Fibroblast of villous mesenchyme (primary cell): ENCODE measurements at places on chromosomes 7 and 10.
A peak's percentile ranks its signal among the peaks of the same experiment; 100 is the strongest.

- peak; percentile 54 for DNase-seq
Observed at GRCh38 chr7:38186593-38187314, 8.7 kb downstream of the STARD3NL start.

- no peak for DNase-seq
Observed at GRCh38 chr7:10568891-10569290, 404.8 kb upstream of the PHF14 start.

DNA sequence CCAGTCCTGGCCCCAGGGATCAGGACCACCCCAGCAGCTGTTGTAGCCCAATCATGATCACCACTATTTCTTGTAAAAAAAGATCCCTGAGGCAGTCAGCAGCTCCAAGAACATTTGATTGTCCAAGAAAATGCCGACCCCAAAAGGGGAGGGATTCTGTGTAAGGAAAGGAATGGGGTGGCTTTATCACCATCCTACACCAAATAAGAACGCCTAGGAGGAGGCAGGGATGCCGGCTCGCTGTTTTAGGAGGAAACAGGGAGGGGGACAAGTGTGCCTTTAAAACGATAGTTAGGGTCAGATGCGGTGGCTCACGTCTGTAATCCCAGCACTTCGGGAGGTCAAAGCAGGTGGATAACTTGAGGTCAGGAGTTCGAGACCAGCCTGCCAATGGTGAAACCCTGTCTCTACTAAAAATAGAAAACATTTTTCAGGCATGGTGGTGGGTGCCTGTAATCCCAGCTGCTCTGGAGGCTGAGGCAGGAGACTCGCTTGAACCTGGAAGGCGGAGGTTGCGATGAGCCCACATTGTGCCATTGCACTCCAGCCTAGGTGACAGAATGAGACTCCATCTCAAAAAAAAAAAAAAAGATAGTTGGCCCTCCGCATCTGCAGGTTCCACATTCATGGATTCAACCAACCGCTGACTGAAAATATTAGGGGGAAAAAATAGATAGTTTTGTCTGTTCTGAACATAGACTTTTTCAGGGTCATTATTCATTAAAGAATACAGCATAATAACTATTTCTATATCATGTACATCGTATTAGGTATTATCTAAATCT is 63.6 kb downstream of the PDIA4 start:
- no peak for DNase-seq

DNA sequence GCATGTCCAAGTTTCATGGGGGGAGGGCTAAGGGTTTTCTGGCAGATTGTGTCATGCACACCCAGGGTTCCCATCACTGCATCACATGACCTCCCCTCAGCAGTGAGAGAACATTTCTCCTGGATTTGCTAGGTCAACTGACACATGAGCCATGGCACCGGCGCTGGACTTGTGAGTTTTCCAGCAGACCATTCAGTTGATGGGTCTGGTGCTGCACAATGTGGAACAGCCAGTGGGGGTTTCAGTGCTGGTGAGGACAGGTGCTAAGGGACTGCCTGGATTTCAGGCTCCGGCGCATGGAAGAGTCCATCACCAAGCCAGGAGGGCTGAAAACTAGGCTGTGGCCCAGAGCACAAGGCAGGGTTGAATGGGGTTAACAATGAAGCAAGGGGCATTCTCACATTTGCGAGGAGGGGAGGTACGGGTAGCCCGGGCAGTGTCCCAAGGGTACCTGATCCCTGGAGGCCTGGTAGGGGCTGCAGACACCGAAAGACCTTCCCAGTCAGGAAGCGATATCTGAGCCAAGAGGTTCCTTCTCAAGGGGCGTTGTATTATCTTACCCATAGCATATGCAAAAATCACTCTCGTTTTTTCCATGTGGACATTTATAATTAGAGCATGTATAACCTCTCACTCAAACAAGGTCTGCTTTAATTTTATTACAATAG is 203.0 kb downstream of the TNS3 start:
- no peak for DNase-seq

GRCh38 chr10:69398466-69398865 is 18.3 kb downstream of the TACR2 start:
- DNase-seq = no peak

GRCh38 chr7:85104432-85105205 is 82.2 kb downstream of the SEMA3D start:
- DNase-seq = peak; percentile 42

DNA sequence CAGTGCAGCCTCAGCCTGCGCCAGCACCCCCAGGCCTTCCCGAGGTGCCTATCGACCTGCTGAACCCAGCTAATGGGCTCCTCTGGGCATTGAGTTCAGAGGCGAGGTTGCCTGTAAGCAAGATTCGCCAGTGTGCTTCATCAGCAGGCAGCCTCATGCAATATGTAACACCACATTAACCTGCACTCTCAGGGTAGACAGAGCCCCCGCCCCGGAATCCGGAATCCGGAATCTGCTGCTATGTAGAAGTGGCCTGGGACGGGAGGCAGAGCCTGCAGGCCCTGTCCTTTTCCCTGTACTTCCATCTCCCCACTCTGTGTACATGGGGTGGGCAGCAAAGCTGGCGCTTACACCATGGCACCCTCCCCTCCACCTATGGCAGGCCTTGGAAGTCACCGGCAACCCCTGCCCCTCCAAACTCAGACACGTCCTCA is 83.9 kb upstream of the RET start:
- DNase-seq = no peak

GRCh38 chr10:30186371-30186875 is 127.0 kb upstream of the JCAD start:
- no peak for DNase-seq

DNA sequence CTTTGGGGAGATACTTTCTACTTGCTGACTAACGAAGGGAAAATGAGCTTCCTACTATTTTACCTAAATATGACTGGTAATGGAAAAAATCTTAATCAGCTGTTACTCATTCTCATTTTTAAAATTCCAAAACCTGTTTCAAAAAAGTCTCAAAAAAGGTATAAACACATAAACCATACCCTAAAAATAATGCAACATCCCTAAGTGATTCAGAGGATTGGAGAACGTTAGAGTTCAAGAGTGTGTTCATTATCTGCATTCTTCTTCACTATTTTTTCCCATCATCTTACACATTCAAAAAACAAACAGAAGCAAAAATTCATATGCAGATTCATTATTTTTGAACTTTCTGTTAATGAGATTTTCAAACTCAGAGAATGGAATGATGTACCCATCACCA is 150.4 kb upstream of the GNAI1 start:
- no peak for DNase-seq

- no peak for DNase-seq
Observed at GRCh38 chr10:31315453-31315852, 3.6 kb upstream of the ZEB1 start.

DNA sequence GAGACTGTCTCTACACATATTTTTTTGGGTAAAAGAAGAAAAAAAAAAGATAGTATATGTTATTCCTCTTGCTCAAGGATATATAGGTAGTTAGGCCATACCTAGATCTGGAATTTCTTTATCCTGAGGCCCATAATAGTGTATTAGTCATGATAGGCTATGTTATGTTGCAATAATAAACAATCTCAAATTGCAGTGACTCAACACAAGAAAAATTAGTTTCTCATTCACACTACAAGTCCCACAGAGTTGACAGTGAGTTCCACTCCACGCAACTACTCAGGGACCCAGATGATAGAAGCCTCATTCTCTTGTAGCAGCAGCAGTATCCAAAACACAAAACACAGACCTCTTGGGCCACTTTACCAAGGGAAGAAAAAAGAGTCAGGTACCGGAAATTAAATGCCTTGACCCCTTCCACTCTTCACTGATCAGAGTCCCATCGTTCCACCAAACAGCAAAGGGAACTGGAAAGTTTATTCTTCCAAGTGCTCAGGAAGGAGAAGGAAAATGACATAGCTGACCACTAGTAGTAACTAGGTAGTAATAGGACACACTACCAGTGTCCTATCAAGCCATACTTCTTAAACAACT is 7.4 kb upstream of the C10orf67 start:
- peak; percentile 83 for DNase-seq

DNA sequence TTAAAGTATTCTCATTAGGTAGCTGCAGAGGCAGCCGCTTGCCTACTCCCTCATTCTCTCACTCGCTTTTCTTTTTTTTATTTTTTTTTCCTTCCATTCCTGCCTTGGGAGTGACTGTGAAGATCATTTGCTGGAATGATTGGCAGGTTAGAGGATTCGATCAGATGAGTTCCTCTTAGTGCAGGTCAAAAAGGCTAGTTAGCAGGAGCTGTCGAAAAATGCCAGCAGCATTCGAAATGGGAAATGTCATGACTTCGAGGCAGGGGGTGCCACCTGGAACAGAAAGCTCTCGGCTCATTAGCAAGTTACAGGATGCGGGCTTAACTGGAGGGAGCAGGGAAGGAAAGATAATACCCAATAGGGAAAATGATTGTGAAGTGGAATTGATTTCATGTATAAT is 137.5 kb upstream of the FZD1 start:
- DNase-seq = no peak

DNA sequence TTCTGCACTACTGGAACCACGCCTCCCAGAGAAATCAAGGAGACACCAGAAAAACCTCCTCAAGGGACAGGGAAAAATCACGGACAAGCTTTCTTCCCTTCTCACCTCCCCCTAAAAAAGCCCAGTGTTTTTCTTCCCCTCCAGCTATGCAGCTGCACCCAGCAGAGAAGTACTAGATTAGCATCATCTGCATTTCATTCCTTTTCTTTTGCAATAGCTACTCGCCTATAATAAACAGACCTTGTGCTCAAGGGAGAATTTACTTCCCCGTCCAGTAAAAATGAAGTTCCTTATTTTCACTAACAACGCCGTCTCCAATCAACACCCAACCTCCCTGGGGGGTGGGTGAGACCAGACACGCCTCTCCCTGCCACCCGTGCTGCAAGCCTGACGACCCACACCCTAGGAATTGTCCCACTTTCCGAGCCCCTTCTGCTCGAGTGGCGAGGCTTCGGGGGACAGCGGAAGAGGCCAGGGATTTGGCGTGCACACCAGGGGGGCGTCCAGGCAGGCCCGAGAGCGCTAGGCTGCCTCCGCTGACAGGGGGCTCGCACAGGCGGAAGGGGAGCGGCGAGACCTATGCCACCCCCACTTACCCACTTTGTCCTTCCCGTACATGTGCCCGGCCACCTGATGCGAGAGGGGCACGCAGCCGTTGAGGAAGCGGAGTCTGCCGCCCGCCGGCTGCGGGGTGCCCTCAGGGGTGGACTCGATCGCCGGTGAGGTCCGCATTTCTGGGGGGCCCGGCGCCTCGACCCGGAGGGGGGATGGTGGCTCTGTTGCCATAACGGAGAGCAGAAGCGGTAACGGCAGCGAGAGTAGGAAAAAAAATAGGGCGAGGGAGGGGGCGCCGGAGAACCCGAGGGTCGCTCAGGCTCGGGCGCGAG is 625 bp downstream of the IPMK start:
- peak; percentile 87 for DNase-seq

- DNase-seq = peak; percentile 45
Observed at GRCh38 chr10:61835946-61836887, 65.3 kb upstream of the ARID5B start.

GRCh38 chr10:5564537-5565204 is 39.9 kb downstream of the CALML3 start:
- DNase-seq = no peak

DNA sequence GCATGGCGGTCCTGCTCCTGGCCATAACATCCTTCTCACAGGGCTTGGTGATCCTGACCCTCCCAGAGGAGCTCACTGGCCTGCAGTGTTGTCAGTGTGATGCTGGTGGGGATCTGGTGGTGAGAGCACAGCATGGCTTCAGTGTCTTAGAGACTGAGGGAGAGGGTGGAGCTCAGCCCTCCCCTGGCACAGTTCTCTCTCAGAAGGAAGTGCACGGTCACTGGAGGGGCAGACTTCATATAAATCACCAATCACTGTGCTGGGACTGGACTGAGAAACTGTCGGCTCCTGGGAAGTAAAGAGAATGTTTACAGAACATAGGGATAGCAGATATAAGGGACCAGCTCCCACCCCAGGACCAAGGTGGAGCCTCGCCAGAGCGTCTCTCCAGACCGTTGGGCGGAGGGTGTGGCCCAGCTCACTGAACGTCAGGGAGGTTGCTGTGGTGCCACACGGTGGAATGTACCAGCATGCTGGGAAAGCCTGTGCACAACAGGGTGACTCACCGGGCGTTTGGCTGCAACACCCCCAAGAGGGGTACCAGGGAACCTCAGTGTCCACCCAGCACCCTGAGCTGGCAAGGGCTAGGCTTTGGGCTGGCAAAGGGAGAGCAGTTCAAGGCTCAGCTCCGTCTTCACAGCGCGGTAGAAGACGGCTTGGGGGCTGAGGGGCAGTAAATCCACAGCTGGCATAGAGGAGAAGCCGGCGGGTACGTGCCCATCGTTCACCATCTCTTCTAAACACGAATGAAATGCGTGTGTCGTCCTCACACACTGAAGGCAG is 8.8 kb upstream of the GET4 start:
- peak; percentile 73 for DNase-seq

- DNase-seq = no peak
Observed at GRCh38 chr7:8881916-8882315, 448.5 kb downstream of the NXPH1 start.

DNA sequence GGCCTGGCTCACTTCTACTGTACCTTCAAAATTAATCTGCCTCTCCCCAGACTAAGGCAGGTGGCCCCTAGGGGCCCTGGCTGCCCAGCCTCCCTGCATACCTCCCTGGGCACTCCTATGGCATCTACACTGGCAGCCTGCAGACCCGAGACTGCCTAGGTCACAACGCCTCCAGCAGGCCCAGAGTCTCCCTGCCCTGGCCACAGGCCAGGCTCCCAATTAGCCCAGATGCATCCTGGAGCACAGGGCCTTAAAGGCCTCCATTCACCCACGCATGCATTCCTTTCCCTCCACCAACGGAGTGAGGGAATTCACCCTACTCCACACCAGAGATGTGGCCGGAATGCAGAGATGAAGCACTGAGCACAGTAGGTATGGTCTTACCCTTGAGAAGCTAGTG is 1.9 kb downstream of the CHAT start:
- no peak for DNase-seq

DNA sequence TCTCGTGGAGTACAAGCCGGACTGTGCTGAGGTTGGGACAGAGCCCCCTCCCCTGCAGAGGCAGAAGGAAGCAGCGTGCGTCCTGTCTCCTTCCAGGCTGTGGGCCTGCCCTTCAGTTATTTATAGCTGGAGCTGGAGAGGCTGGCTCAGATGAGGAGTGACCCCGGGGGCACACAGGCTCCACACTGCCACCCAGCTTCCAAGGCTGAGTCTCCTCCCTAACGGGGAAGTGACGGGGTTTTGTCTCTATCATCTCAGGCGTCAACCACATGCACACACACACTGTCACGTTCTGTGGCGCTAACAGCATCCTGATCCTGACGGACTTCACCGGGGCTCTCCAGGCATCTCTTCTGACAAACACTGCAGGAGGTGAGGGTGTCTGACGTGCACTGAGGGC is 25.4 kb downstream of the AMZ1 start:
- DNase-seq = no peak

GRCh38 chr10:14698111-14698828 is 76.4 kb downstream of the FAM107B start:
- DNase-seq = peak; percentile 69

GRCh38 chr10:104109908-104110662 is 11.9 kb upstream of the SFR1 start:
- DNase-seq = peak; percentile 82

GRCh38 chr7:15330943-15331342 is 230.9 kb downstream of the AGMO start:
- DNase-seq = no peak
